ENCODE measurements at places on chromosomes 2 and 18. TPM values are rescaled to one million over a fixed set of nuclear protein-coding genes. Genes with fewer than 3 reads are reported as not detected.

DNA sequence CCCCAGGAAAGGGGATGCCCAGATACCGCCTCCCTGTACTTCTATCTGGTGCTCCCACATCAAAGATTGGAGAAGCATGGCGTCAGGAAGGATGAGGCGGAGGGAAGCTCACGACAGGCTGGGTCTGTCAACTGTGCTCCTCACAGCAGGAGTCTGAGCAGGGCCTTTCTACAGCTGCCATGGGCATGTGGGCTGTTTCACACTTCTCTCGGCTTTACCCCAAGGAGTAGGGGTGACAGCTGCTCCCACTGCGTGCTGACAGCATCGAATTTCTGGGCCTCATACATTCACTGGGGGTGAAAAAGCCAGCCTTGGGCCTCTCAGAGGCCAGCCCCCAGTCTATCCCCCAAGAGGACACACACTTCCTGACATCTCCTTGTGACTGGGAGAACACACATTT lies 21.1 kb downstream of the NEURL3 start:
- no peak for DNase-seq

DNA sequence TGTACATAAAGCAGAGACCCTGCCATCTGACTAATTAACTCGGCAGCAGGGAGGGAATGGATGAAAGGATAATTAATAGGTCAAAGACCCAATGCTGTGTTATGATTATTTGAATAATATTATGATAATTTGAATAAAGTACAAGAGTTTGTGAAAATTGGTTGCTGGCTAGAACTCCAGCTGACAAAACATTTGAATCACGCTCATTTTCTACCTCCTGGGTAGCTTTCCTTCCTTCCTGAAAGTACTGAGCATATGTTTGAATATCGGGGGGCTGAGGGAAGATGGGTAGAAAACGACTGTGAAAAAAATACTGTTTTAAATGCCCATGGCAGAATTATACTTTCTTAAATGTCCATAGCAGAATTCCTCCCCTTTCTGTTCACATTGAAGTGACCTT lies 243.6 kb upstream of the RBMS1 start:
- no peak for DNase-seq

DNA sequence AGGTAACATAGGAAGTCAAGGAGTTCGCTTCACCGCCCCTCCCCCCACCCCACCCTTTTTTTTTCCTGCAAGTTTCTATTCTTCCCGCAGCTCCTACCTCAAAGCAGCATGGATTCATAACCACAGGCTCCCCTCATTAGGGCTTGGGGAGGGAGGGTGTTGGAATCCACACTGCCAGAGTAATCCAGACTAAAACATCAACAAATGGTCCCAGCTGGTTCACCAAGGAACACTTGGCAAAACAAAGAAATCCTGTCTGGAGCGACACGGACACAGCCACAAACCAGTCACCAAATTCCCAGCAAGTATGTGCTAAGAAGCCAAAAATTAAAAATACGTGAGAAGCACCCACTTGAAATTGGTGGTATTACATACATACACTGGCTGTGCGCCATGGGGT lies 106.9 kb upstream of the PPP1CB start:
- DNase-seq, result peak; percentile 65

DNA sequence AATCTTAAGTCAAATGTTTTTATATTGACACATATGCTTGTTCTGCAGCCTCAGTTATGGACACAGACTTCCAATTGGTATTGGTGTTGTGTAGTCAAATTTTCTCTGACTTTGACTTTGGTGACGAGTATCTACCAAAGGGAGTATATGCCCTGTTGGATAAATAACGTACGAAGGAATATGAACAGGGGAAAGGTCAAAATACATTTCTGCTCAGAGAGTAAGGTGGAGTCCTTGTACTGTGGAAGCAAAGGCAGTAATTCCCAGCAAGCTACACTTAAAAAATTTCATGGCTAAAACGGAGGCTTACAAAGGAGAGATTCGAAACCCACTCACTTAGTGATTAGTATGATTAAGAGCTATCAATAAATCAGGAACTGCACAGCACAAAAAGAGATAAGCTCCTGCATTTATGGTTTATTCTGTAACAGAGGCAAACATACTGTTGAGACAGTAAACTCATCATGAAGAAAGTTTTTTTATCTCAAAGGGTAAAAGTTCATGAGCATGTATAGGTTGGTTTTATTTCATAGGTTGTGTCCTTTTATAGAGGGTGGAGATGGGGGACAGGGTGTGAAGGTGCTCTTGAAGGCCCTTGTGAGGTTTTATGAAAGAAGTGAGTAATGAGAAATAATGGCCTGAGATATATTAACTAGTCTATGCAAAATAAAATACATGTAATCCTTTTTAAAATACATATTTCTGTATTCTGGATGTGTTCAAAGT lies 142.7 kb downstream of the CD226 start:
- no peak for DNase-seq

DNA sequence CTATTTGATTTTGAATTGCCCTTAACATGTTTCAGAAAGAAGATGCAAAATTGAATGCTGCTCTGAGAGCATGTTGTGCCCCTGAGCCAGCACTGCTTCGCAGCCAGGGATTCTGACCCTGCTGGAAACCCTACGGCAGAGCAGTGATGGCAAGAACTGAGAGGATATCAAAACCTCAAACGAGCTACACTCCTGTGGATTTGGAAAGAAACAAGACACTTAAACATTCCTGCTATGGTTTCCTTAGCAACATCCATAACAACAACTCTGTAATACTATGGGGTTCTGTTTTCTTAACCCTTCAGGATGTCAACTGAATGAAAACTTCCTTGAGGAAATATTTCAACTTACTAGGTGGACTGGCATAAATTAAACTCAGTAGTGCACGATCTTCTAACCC lies 649.1 kb downstream of the NYAP2 start:
- DNase-seq, result peak; percentile 89

GRCh38 chr2:122074201-122074600 lies 318.8 kb downstream of the TSN start:
- no peak for DNase-seq

DNA sequence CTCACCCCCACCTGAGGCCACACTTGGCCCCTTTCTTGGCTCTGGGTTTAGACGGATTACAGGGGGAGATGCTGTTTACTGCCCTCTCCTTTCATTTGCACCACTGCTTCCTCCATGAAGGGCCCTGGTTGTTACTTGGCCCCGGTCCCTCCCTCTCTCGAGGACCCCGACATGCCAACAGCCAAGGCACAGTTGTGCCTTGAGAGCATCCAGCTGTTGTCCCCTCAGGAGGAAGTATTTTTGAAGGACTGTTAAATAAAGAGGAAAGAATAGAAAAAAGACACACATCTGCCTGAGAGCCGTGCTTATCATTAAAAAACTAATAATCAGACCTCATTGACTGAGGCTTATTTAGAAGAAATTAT lies 44.0 kb downstream of the ITGB1BP1 start:
- no peak for DNase-seq

- no peak for DNase-seq
Observed at GRCh38 chr18:7871560-7872456, 304.7 kb downstream of the PTPRM start.

The CRYGA gene
- polyA plus RNA-seq, result not detected

The KHK gene
- polyA plus RNA-seq, result 0.17 TPM

The ERFE gene
- polyA plus RNA-seq, result 8.3 TPM

The FBLN7 gene
- 5.1 TPM for polyA plus RNA-seq

Data from fibroblast of lung (primary cell).